ENCODE measurements at places on chromosomes 12 and 14.

DNA sequence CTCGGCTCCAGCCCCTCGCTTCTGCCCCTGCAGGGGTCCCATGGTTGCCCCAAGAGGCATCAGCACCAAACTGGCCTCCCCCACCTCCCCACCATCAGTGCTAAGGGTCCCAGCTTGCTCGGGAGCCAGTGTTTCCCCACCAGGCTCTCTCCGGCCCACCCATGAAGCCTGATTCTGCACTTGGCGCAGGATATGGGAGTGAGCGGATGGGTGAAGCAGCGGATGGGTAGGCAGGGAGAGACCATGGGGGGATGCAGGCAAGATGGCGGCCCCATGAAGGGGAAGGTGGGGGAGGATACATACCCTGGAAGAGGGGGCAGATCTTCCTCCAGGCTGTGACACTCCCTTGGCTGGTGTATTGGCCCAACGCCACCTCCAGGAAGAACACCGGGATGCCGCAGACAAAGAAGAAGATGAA lies 9.7 kb downstream of the SLC6A12 start:
- no peak for DNase-seq

- no peak for DNase-seq
Measured at GRCh38 chr12:30962047-30962446, 35.5 kb downstream of the TSPAN11 start.

- DNase-seq = no peak
Measured at GRCh38 chr14:95141684-95142083, 15.6 kb downstream of the DICER1 start.

GRCh38 chr12:56839915-56840325 lies 76.8 kb downstream of the HSD17B6 start:
- no peak for DNase-seq

Measured in right renal cortex interstitium (tissue), 3 donors.